ENCODE measurements at places on chromosomes 11 and 22. TPM values are rescaled to one million over a fixed set of nuclear protein-coding genes. Genes with fewer than 3 reads are reported as not detected.

Gene MUC6
- total RNA-seq: not detected

DNA sequence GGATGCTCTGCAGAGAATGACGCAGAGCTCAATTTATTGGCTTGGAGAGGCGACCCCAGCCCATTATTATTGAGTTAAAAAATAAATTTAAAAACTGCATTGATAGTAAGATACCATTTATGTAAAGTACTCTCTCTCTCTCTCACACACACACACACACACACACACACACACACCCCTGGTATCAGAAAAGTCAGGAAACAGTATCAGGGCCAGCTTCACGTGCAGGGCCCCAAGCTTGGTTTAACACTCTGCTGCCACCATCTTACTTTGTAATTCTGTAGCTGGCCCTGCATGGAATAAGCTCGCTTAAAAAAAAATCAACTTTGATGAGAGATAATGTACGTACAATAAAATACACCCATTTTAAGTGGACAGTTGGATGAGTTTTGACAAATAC is 59.8 kb upstream of the CD5 start:
- no peaks in the 10 kb centered on the region for H3K36me3 ChIP-seq
- peaks cover 30% of the 10 kb centered on the region for H3K27me3 ChIP-seq
- H3K4me3 ChIP-seq: no peak overlapping the region
- DNase-seq: no peak

DNA sequence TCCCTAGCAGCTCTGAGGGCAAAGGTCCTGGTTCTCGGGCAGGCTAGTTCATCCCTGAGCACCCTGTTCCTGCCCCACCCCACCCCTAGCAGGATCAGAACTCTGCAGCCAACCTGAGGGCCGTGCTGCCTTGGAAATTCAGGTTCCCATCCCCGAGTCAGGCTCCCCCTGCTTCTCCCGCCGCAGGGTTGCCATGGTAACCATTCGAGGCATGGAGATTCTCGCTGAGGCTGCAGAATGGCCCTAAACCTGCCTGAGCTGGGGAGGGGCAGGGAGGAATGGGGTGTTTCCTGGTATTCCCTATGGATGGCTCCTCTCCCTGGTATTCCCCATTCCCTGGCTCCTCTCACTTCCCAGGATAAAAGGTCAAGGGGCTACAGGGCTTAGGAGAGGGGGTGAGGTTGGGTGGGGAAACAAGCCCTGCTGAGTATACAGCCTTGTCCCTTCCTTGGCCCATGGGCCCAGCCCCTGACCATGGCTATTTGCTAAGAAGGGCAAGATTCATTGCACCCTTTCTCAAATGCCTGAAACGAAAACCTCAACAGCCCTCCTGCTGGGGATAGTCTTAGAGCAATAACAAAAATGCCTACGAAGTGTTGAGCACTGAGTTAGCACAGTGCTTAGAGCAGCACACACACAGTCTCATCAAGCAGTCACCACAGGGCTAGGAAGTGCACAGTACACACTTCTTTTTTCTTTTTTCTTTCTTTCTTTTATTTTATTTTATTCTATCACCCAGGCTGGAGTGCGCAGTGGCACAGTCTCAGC is 58.7 kb downstream of the CHST1 start:
- H3K27ac ChIP-seq: no peak overlapping the region
- no peaks in the 10 kb centered on the region for H3K36me3 ChIP-seq
- no peak for DNase-seq

Gene PDGFB
- not detected for total RNA-seq

Gene BLID
- total RNA-seq: 1.6 TPM

Gene NPAS4
- total RNA-seq: 0.53 TPM

Gene OVCH2
- not detected for total RNA-seq

GRCh38 chr11:108775324-108775723 is 110.5 kb downstream of the DDX10 start:
- H3K36me3 ChIP-seq: peaks cover 28% of the 10 kb centered on the region
- no peak overlapping the region for H3K4me3 ChIP-seq
- no peak overlapping the region for H3K27ac ChIP-seq
- peaks cover 35% of the 10 kb centered on the region for H3K4me1 ChIP-seq
- no peak for DNase-seq

- H3K4me3 ChIP-seq: no peak overlapping the region
- no peaks in the 10 kb centered on the region for H3K36me3 ChIP-seq
- H3K27ac ChIP-seq: no peak overlapping the region
- peaks cover 1% of the 10 kb centered on the region for H3K27me3 ChIP-seq
- peak; percentile 15 for DNase-seq
- H3K4me1 ChIP-seq: no peaks in the 10 kb centered on the region
Measured at GRCh38 chr22:26174280-26174679, 5.0 kb downstream of the SEZ6L start.

DNA sequence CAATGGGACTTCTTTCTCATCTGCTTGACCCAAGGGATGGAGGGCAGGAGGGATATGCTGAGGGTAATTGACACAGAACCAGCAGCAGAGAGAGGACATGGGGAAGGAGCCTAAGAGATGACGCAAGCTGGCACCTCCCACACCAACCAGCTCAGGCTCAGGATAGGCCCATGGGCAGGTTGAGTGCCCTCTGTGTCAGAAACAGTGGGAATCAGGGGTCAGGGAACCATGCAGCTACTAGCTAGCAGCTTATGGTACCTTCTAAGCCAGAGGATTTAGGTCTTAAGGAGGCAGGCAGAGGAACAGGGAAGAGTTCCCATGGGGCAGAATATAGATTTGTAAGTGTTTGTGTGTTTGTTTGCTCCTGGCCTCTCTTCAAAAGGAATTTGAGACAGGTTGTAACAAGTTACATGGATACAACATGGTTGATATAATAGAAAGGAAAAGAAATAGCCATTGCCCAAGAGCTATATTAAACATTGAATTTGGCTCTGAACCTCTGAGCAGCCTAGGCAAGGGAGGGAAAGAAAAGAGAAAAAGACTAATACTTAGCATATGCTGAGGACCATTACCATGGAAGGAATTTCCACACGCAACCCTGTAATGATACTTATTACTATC is 39.9 kb upstream of the NAV2 start:
- H3K27me3 ChIP-seq: peaks cover 10% of the 10 kb centered on the region
- no peak for DNase-seq

DNA sequence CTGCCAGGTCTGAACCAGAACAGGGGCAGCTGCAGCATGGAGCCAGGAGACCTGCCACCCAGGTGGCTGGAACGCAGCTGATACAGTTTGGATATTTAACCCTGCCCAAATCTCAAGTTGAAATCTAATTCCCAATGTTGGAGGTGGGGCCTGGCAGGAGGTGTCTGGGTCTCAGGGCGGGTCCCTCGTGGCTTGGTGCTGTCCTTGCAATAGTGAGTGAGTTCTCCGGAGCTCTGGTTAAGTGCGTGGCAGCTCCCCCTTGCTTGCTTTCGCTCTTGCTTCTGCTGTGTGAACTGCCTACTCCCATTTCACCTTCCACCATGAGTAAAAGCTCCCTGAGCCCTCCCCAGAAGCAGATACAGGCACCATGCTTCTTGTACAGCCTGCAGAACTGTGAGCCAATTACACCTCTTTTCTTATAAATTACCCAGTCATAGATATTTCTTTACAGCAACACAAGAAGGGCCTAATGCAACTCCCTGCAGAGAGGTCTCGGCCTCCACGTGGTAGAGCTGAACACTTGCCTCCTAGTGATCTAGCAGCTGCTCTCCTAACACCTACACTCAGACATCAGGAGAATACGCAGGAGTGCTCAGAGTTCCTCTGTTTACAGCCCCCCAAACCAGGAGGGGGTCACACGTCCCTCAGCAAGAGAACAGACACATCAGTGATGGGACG is 203.7 kb downstream of the CTTN start:
- H3K36me3 ChIP-seq: no peaks in the 10 kb centered on the region
- H3K4me3 ChIP-seq: no peak overlapping the region
- H3K4me1 ChIP-seq: no peaks in the 10 kb centered on the region
- H3K27me3 ChIP-seq: peaks cover 7% of the 10 kb centered on the region

GRCh38 chr11:9293646-9294045 is 20.7 kb downstream of the TMEM41B start:
- peaks cover 5% of the 10 kb centered on the region for H3K36me3 ChIP-seq
- no peaks in the 10 kb centered on the region for H3K4me1 ChIP-seq
- H3K27me3 ChIP-seq: no peaks in the 10 kb centered on the region
- DNase-seq: no peak
- no peak overlapping the region for H3K4me3 ChIP-seq
- no peak overlapping the region for H3K27ac ChIP-seq

GRCh38 chr11:22780952-22781593 is 48.5 kb downstream of the SVIP start:
- no peaks in the 10 kb centered on the region for H3K4me1 ChIP-seq
- H3K27me3 ChIP-seq: no peaks in the 10 kb centered on the region
- no peak overlapping the region for H3K4me3 ChIP-seq
- no peak for DNase-seq

- H3K27ac ChIP-seq: peak overlapping the region; percentile 5
- peaks cover 52% of the 10 kb centered on the region for H3K36me3 ChIP-seq
- no peak for DNase-seq
- H3K4me1 ChIP-seq: no peaks in the 10 kb centered on the region
Measured at GRCh38 chr11:118757876-118758399, 33.0 kb downstream of the DDX6 start.

DNA sequence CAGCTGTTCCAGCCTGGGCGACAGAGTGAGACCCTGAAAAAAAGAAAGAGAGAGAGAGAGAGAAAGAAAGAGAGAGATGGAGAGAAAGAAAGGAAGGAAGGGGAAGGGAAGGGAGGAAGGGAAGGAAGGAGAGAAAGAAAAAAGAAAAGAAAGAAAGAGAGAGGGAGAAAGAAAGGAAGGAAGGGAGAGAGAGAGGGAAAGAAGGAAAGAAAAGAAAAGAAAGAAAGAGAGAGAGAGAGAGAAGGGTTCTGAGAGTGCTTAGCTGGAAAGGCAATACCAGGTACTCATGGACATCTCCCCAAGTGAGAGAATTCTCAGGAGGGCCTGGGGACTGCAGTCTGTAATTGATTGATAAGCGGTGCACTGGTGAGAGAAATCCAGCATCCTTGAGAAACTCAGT is 12.8 kb upstream of the PRAME start:
- H3K27ac ChIP-seq: no peak overlapping the region
- peaks cover 14% of the 10 kb centered on the region for H3K27me3 ChIP-seq
- no peaks in the 10 kb centered on the region for H3K36me3 ChIP-seq
- DNase-seq: no peak

DNA sequence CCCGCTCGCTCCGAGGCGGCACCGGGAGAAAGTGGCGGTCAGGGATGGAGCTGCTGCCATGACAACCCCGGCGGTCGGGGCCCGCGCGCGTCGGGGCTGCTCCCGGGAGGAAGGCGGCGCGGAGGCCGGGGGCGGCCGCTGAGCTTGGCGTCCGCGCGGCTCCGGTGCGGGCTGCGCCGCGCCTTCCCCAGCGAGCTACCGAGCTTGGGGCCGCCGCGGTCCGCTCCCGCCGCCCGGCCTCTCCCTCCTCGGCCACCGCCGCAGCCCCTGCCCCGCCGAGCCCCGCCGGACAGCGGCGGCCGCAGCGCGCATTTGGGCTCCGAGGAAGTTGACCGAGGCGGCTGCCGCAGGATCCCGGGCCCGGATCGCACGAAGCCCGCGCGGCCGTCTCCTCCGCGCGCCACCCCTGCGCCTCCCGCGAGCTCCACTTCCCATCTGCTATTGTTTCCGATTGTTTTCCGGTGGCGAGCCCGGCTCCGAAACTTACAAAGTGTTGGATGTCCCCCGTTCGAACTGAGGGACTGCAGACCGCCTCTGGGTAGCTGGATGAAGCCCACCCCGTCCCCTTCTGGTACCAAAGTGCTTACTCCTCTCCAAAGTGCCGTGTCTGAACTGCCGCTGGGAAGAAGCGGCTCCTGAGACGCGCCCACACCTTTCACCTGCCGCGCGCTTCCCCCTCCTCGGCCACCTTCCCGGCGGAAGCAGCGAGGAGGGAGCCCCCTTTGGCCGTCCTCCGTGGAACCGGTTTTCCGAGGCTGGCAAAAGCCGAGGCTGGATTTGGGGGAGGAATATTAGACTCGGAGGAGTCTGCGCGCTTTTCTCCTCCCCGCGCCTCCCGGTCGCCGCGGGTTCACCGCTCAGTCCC is 540.3 kb downstream of the NTM start:
- H3K4me1 ChIP-seq: peaks cover 75% of the 10 kb centered on the region
- peak overlapping the region; percentile 94 for H3K4me3 ChIP-seq
- peaks cover 10% of the 10 kb centered on the region for H3K36me3 ChIP-seq
- H3K27me3 ChIP-seq: peaks cover 2% of the 10 kb centered on the region

Gene OR52H1
- total RNA-seq: not detected

DNA sequence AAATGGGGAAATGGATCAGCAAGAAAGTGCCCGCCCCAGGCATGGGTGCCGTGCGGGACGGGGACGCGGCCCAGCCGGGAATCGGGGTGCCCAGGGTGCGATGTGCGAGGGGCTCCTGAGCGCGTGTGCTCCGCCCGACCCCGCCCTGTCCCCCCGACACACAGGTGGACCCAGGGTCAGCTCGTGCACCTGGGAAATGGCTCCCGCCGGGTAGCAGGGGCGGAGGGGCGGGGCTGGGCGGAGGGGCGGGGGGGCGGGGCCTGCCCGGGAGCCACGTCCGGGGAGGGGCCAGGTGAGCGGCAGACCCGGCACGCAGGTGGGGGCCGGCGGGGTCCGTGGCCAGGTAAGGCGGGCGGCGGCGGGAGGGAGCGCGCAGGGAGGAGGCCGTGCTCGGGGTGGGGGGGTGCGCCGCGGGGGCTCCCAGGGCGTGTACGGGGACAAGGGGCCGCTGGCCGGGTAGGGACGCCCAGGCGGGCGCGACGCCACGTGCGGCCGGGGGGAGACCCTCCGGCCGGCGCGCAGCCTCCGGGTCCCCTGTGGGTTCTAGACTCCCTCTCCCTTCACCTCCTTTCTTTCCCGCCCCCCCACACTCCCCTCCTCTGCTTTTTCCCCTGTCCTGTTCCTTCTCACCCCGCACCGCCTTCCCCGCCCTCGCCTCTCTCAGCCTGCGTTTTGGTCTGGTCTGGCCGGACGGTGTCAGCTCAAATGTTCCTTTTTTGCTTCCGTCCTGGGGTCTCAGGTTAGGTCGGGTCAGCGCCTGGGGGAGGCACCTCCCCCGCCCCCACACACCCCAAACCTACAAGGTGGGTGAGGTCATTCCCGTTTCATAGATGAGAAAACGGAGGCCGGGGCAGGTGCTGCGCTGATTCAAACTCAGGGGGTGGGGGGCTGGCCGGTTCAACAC is at the start of gene ARHGAP8:
TSS of gene ARHGAP8 (plus strand) at position 291 of the 904 bp plus-strand sequence. CDS start 33,953 bp downstream, outside the sequence.
- H3K4me3 ChIP-seq: no peak within 1 kb of the TSS
- no peak for DNase-seq
- H3K27me3 ChIP-seq: peaks cover 22% of the 10 kb centered on the region
- no peaks in the 10 kb centered on the region for H3K4me1 ChIP-seq
- no peaks in the 10 kb centered on the region for H3K36me3 ChIP-seq

DNA sequence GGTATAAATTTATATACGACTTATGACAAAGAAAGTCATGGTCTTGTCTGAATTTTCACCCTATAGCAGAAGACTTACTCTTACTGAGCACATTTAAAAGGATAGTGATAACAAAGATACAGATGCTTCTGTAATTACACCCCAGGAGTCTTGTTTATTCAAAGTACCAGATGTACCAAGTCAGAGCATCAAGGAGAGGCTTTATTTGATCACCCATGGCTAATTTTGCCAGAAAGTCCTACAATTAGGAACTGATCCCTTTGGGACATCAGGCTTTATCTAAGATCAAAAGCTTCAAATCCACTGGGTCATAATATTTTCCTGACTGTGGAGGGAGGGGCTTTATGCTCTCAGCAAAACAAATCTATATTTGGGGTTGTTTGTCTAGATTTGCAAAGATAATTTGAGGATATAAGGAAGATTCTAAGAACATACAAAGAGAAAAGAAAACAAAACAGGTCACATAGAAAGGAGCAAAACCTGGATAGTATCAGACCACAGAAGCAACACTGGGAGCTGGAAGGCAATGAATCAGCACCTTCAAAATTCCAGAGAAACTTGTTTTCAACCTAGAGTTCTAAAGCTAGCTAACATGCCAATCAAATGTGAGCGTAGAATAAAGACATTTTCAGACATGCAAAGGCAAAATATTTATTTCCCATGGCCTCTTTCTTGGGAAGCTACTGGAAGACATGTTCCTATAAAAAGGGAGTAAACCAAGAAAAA is 124.8 kb upstream of the CSNK2A3 start:
- H3K36me3 ChIP-seq: no peaks in the 10 kb centered on the region
- H3K4me3 ChIP-seq: no peak overlapping the region
- H3K27ac ChIP-seq: no peak overlapping the region
- H3K27me3 ChIP-seq: peaks cover 24% of the 10 kb centered on the region
- DNase-seq: no peak
- peaks cover 20% of the 10 kb centered on the region for H3K4me1 ChIP-seq
